ENCODE measurements at places on chromosomes 2 and 18.

GRCh38 chr2:1833046-1833445 is 88.7 kb upstream of the PXDN start:
- peak; percentile 33 for DNase-seq

GRCh38 chr2:25617948-25618646 is 55.3 kb downstream of the DTNB start:
- no peak for DNase-seq

- no peak for DNase-seq
Measured at GRCh38 chr2:129481306-129482219, 497.9 kb upstream of the RAB6C start.

- DNase-seq = no peak
Measured at GRCh38 chr2:25265802-25266201, 75.9 kb downstream of the DNMT3A start.

- DNase-seq = peak; percentile 54
Measured at GRCh38 chr2:239292959-239293774, 107.7 kb downstream of the HDAC4 start.

- DNase-seq = peak; percentile 45
Measured at GRCh38 chr18:48818329-48819254, 132.2 kb downstream of the SMAD7 start.

DNA sequence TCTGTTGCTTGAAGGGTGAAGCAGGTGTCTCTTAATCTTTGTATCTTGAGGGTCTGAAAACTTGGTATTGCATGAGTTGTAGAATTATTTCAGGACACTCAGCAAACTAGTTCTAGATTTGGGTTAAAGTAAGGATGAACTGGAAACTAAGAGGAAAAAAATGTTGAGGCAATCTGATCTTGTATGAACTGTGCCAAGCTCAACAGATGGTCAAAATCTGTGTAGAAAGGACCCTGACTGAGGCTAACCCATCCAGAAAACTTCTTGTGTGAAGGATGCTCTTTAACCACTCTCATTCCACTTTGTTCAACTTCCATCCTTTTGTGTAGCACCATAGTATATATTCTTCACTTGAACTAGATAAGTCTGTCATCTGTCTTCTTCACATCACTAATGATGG is 861.7 kb downstream of the SLC4A3 start:
- DNase-seq = no peak

DNA sequence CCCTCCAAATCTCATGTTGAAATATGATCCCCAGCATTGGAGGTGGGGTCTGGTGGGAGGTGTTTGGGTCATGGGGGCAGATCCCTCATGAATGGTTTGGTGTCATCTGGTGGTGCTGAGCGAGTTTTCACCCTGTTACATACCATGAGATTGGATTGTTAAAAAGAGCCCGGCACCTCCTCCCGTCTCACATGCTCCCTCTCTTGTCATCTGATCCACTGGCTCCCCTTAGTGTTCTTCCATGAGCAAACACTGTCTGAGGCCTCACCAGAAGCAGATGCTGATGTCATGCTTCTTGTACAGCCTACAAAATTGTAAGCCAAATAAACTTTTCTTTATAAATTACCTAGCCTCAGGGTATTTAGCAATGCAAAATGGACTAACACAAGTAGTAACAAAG is 405.0 kb upstream of the SLC39A10 start:
- no peak for DNase-seq

GRCh38 chr2:41326851-41327250 is 721.0 kb upstream of the PKDCC start:
- DNase-seq = no peak

DNA sequence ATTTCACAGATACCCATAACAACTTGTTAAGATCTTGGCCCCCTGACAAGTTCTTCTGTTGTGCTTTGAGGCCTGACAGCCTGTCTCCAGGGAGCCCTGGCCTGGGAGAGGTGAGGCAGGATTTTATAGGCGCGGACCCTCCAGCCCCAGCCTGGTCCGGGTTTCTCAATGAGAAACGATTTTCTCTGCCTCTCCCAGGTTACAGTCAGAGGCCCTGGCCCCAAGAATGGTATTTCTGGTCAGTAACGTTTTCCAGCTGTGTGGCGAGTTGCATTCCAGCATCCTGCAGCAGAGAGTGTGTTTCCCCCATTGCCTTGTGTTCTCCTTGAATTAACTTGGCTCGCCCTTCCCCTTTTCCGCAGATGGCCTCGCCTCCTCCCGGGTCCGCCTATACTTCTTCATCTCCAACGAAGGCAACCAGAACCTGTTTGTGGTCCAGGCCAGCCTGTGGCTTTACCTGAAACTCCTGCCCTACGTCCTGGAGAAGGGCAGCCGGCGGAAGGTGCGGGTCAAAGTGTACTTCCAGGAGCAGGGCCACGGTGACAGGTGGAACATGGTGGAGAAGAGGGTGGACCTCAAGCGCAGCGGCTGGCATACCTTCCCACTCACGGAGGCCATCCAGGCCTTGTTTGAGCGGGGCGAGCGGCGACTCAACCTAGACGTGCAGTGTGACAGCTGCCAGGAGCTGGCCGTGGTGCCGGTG is 3.0 kb downstream of the INHBB start:
- no peak for DNase-seq

DNA sequence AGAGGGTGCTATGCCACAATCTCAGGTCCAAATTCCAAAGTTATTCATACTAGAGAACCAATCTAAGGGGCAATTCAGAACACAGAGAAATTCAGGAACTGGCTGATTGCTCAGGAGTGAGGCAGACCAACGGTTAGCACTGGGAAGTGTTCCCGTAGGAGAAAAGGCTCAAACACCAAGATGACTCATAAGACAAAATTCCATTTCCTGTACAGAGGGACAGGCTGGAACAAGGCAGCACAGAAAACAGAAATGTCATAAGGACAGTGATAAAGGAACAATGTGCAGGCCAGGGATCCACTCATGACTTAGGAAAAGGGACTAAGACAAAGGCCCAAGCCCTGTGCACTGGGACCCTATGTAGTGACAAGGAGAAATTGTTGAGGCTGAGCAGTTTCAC is 54.2 kb downstream of the PDE1A start:
- DNase-seq = no peak

DNA sequence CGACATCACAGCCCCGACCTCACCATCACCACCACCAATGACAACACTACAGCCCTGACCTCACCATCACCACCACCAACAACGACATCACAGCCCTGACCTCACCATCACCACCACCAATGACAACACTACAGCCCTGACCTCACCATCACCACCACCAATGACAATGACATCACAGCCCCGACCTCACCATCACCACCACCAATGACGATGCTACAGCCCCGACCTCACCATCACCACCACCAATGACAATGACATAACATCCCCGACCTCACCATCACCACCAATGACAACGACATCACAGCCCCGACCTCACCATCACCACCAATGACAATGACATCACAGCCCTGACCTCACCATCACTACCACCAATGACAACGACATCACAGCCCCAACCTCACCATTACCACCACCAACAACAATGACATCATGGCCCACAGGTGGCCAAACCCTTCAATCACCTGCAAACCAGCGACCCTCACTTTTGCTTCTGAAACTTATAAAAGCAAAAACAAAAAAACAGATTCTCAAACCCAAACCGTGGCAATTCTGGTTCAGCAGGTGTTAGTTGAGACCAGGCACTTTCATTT is 70.7 kb upstream of the TMEM18 start:
- DNase-seq = no peak

DNA sequence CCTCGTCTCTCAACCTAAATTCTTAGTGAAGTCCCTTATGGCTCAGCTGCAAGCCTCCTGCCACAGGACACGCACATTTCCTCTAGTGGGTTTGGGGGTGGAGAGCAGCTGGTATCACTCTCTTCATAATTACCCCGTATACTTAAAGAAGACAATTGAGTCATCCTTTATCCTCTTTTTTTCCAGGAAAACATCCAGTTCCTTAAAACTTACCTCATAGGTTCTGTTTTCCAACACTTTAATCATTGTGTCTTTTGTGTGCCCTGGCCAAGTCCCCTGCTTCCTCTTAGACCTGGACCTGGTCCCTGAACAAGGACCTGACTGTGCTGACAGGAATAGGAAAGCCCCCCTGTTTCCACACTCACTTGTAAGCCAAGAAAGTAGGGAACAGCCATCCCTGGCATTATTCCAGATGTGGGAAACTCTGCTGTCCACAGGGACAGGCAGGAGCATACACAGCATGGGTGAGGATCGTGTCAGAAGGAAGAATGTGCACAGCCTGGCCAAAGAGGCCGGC is 42.3 kb upstream of the MYO1B start:
- no peak for DNase-seq

DNA sequence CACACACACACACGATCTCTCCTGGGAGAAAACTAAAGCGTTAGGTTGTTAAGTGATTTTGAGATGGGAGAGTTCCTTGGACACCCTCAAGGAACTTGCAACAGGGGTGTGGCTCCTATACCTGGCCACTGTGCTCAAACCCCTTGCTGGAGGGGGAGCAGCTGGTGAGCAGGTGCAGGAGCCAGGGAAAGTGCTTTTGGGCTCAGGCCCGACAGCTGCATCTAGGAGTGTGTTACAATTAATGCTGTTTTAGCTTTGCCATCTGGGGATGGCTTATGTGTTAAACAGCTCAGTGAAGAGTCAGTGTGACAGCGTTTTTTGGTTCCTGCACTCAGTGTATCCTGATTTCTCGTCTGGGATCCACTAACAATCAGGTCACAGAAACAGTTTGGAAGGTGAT is 510.8 kb downstream of the TRIB2 start:
- DNase-seq = no peak

GRCh38 chr2:211495339-211495738 is 938.9 kb downstream of the CPS1 start:
- DNase-seq = no peak

DNA sequence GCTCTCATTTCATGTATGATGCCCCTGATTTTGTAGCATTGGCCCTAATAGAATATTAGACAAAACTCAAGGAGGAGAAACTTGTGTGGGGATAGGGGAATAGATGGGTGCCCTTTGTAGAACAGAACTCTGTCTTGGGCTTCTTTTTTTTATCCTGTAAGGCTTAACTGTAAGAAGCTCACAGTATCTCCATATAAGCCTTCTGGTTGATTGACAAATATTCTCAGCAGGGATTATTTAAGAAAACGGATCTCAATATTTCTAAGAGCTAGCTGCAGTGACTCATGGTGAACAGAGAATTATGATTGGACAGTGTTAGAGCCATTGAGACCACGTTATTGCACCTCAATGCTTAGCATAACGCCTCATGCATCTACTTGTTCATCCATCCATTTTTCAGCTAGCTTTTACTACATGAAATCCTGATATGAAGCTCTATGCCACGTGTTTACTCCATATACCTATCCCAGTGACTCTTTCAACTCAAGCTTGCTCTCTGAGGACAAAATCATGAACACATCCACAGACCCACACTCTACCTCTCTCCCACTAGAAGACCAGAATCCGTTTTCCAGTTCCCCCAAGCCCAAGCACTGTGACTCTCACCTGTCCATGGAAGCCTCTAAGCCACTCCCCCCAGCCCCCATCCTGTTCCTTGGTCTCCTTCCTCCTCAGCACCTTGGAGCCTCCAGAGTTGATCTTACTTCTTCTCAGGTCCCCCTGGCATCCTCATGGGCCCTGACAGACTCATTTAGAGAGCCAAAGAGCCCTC is 99.2 kb downstream of the BCL2L11 start:
- no peak for DNase-seq

DNA sequence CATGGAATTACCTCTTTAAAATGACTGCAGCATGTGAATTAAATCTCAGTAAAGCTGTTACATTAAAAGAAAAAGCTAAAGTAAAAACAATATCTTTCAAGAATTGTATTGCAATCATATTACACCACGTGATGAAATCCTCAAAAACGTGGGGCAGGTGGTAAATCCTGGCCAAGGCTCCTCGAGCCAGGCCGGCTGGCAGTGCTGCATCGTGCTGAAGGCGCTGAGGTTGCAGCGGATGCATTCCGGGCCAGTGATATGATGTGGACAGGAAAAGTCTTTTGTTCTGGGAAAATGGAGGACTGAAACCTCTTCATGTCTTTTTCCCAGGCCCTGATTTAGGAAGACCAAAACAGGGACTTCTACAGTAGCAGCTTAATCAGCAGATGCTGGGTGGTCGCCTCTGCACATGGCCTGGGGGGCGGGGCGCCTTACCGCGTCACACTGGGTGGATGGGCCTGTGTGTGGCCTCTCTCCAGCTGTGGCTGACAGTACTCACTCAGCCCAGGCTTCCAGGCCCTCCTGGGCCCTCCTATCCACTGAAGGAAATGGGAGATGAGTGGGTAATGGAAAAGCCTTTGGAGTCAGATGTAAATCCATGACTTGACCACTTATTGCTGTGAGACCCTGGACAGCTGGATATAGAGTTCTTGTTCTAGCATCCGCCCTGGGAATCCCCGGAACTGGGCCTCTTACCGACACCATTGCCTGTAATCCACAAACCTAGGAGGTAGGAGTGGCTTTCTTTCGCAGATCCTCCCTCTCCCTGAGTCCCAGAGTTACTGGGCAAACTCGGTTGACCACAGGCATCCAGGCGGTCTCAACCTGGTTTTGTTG is 45.1 kb downstream of the PROC start:
- no peak for DNase-seq

DNA sequence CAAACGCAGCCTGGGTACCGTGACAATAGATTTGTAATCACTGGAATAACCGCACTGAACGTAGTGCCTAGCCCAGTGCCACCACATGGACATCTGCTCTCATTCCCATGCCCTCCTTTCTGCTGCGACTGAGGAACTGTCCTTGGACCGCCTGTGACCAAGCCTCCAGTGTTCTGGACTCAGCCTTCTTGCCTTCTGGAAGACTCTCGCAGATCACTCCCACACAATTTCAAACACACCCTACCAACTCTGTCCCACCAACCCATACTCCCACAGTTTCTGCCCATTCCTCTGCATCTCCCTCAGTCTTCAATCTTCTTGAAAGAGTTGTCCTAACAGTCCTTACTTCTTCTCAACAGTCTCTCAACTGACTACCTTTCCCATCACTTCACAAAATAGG is 2.1 kb downstream of the RNF149 start:
- DNase-seq = no peak

DNA sequence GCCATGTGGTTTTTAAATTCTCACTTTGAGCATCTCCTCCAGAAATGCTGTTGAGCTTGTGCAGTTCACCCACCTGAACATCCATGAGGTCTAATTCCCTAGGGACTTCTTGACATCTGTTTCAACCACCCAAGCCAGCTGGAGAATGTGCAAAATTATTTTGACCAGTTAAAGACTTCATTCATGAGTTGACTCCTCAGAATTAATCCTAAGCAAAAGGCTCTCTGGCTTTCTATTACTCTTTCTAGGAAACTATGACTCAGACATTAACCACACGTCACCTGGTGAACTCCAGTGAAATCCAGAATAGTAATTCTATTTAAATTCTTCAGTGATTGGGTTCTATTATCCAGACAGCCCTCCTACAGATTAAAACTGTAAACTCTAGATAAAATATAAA is 247.5 kb downstream of the NBAS start:
- no peak for DNase-seq

- no peak for DNase-seq
Measured at GRCh38 chr2:43609290-43609918, 13.6 kb upstream of the THADA start.

GRCh38 chr18:4264347-4264791 is 190.7 kb downstream of the DLGAP1 start:
- DNase-seq = no peak

Data from suprapubic skin (tissue), 4 donors.